ENCODE measurements at places on chromosomes 11 and 22. TPM values are rescaled to one million over a fixed set of nuclear protein-coding genes. Genes with fewer than 3 reads are reported as not detected.

- H3K27me3 ChIP-seq, result no peaks in the 10 kb centered on the region
- no peak for DNase-seq
- H3K36me3 ChIP-seq, result no peaks in the 10 kb centered on the region
- H3K27ac ChIP-seq, result no peak overlapping the region
- no peak overlapping the region for H3K4me3 ChIP-seq
Measured at GRCh38 chr22:32811788-32812545, 10.5 kb downstream of the TIMP3 start.

- H3K36me3 ChIP-seq, result peaks cover 22% of the 10 kb centered on the region
- peak within 1 kb of the TSS; percentile 95 for H3K27ac ChIP-seq
- DNase-seq, result peak; percentile 85
- H3K4me1 ChIP-seq, result peaks cover 47% of the 10 kb centered on the region
Measured at GRCh38 chr22:42074132-42074811, at the start of gene PHETA2. TSS of gene PHETA2 (plus strand) at chr22:42074248. CDS start at chr22:42077294, 3,046 bp downstream.

GRCh38 chr22:44718418-44718817 lies 16.4 kb downstream of the PRR5 start:
- DNase-seq, result no peak
- H3K4me1 ChIP-seq, result no peaks in the 10 kb centered on the region
- no peak overlapping the region for H3K4me3 ChIP-seq

TESMIN gene
- 1.0 TPM for total RNA-seq

TCN1 gene
- 62.9 TPM for total RNA-seq

HPX gene
- not detected for total RNA-seq

ATG13 gene
- 286 TPM for total RNA-seq

DNA sequence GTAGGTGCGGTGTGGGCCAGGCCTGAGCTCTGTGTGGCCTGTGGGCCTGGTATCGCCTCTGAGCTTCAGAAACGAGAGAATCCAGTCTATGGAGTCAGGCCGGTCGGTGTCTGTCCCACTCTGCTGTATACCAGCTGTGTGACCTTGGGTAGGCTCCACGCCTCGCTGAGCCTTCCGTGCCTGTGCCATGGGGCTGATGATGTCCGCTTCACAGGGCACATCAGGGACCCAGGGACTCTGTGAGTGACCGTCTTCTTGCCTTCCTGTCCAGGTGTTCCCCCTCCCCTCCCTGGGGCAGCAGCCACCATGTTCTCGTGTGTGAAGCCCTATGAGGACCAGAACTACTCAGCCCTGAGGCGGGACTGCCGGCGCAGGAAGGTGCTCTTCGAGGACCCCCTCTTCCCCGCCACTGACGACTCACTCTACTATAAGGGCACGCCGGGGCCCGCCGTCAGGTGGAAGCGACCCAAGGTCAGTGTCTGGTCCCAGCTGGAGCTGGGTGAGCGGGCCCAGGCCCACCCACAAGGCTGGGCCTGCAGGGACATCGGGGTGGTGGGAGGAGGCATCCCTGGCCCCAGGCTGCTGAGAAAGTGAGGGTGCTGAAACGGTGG lies 17.9 kb downstream of the CAPN5 start:
- DNase-seq, result no peak
- peak overlapping the region; percentile 86 for H3K27ac ChIP-seq
- H3K27me3 ChIP-seq, result no peaks in the 10 kb centered on the region
- peaks cover 85% of the 10 kb centered on the region for H3K4me1 ChIP-seq

KRTAP5-9 gene
- not detected for total RNA-seq

OR8B8 gene
- total RNA-seq, result not detected

GRCh38 chr11:119262668-119263351 lies 54.1 kb downstream of the MCAM start:
- H3K4me1 ChIP-seq, result peaks cover 24% of the 10 kb centered on the region
- peak; percentile 18 for DNase-seq
- no peaks in the 10 kb centered on the region for H3K36me3 ChIP-seq
- H3K27me3 ChIP-seq, result no peaks in the 10 kb centered on the region
- H3K4me3 ChIP-seq, result no peak overlapping the region
- H3K27ac ChIP-seq, result no peak overlapping the region

ARL2 gene
- total RNA-seq, result 31.4 TPM

PARVG gene
- 12.3 TPM for total RNA-seq

- H3K27ac ChIP-seq, result peak overlapping the region; percentile 91
- peak overlapping the region; percentile 70 for H3K4me3 ChIP-seq
- no peak for DNase-seq
- peaks cover 55% of the 10 kb centered on the region for H3K4me1 ChIP-seq
Measured at GRCh38 chr11:68040957-68041591, 2.2 kb downstream of the TCIRG1 start.

DNA sequence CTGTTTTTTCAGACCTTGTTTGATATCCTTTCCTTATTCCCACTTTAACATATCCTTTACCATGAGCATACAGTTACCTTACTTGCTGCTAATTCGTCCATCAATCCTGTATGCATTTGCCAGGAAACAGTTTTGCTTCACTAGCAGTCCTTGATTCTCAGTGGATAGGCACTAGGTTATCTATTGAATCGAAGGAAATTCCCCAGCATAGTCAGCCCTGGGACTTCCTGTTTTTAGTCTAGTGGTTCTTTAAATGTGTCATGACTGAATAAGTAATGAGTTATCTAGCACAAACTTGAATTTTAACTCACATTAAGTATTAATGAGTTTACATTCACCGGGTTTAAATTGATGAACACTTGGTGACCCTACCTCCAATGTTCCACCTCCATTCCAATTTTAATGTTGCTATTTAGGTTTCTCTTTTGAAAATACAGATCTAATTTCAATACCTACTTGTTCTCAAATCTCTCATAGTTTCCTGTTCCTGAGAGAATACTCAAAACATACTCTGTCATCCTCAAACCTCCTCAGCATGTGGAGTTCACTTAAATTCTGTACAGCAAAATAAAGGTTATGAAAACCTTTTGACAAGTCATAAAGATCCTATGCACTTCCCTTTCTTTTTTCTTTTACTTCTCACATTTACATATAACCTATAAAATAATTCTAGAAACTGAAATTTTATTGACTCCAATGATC lies 1375.1 kb upstream of the TENM4 start:
- no peak overlapping the region for H3K27ac ChIP-seq
- no peaks in the 10 kb centered on the region for H3K4me1 ChIP-seq
- H3K36me3 ChIP-seq, result no peaks in the 10 kb centered on the region
- DNase-seq, result no peak

CASP1 gene
- 2.3 TPM for total RNA-seq

OR51B2 gene
- total RNA-seq, result not detected

- peaks cover 18% of the 10 kb centered on the region for H3K4me1 ChIP-seq
- H3K4me3 ChIP-seq, result no peak overlapping the region
- H3K36me3 ChIP-seq, result no peaks in the 10 kb centered on the region
- no peaks in the 10 kb centered on the region for H3K27me3 ChIP-seq
- H3K27ac ChIP-seq, result no peak overlapping the region
Measured at GRCh38 chr22:19840059-19840458, 14.6 kb downstream of the GNB1L start.

- no peaks in the 10 kb centered on the region for H3K27me3 ChIP-seq
Measured at GRCh38 chr11:127631974-127632373, 631.4 kb upstream of the KIRREL3 start.

GRCh38 chr22:33070600-33070999 lies 12.4 kb upstream of the SYN3 start:
- H3K4me3 ChIP-seq, result no peak overlapping the region
- H3K4me1 ChIP-seq, result no peaks in the 10 kb centered on the region
- peaks cover 25% of the 10 kb centered on the region for H3K27me3 ChIP-seq

DNA sequence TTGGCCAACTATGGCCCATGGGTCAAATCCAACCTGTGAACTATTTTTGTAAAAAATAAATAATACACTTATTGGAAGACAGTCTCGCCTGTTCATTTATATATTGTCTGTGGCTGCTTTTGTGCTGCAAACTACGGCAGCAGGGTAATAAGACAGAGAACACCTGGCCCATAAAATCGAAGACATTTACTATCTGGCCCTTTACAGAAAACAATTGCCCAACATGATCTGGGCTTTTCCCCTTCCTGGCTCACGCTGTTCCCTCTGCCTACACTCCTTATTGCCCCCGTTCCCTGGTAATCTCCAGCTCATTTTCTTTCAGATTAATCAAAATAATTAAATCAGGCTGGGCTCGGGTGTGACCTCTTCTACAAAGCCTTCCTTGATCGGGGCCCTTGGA lies 5.6 kb downstream of the PLAAT2 start:
- no peak overlapping the region for H3K4me3 ChIP-seq
- H3K36me3 ChIP-seq, result no peaks in the 10 kb centered on the region
- H3K27me3 ChIP-seq, result no peaks in the 10 kb centered on the region
- peaks cover 35% of the 10 kb centered on the region for H3K4me1 ChIP-seq

FGF19 gene
- total RNA-seq, result not detected

GRCh38 chr11:94018721-94019120 lies 2.4 kb upstream of the HEPHL1 start:
- DNase-seq, result no peak
- no peaks in the 10 kb centered on the region for H3K36me3 ChIP-seq
- H3K4me3 ChIP-seq, result no peak overlapping the region
- H3K27me3 ChIP-seq, result no peaks in the 10 kb centered on the region
- H3K4me1 ChIP-seq, result no peaks in the 10 kb centered on the region
- no peak overlapping the region for H3K27ac ChIP-seq

- no peak overlapping the region for H3K27ac ChIP-seq
- H3K4me1 ChIP-seq, result no peaks in the 10 kb centered on the region
- H3K4me3 ChIP-seq, result no peak overlapping the region
- no peaks in the 10 kb centered on the region for H3K36me3 ChIP-seq
- DNase-seq, result peak; percentile 56
Measured at GRCh38 chr11:116590844-116591570, 181.8 kb downstream of the BUD13 start.

DNA sequence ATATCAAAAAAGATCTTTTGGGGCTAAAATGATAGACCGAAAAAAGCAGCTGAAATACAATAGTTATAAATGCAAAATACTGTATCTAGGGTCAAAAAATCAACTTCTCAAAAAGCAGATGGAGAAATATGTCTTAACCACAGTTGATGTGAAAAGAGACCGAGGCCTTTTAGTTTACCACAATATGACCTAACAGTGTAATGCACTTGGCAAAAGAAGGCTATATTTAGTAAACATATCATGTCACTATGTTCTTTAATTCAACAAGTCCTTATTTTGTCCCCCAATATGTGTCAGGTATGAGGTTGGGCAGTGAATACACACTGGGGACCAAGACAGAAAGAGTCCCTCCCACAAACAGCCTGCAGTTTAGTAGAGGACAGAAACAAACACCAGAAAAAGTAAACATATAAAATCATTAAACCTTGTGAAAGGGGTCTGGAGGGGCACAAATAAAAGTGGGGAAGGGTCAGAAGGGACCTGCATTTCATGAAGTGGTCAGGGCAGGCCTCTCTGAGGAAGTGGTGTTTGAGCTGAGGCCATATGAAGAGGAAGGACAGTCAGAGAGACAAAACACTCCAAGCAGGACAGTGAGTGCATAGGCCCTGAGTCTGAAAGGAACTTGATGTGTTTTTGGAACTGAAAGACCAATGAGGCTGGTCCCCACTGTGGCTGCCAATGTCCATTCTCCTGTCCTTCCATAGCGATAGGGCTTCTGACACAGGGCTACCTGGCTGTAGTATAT lies 53.4 kb downstream of the LIF start:
- H3K36me3 ChIP-seq, result no peaks in the 10 kb centered on the region
- no peak overlapping the region for H3K4me3 ChIP-seq
- H3K4me1 ChIP-seq, result peaks cover 26% of the 10 kb centered on the region
- H3K27ac ChIP-seq, result peak overlapping the region; percentile 8
- no peak for DNase-seq

GLB1L2 gene
- total RNA-seq, result 4.7 TPM

DNA sequence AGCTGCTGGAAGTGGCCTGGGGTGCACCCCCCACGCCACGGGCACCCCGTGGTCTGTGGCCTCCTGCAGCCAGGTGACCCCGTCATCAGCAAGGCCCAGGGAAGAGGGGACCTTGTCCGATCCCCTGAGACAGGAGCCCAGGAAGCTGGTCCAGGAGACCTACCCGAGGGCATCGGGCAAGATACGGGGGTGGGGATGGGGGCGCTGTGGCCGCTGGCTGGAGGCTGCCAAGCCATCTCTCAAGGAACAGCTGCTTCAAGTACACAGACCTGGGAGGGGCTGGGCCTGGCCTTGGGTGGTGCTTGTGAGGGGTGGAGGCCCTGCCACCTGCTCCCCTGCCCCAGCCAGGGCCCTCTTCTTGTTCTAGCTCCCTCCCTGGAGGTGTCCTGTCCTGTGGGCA lies 1272.1 kb downstream of the BRD1 start:
- no peaks in the 10 kb centered on the region for H3K27me3 ChIP-seq
- H3K4me3 ChIP-seq, result no peak overlapping the region
- no peaks in the 10 kb centered on the region for H3K36me3 ChIP-seq

DNA sequence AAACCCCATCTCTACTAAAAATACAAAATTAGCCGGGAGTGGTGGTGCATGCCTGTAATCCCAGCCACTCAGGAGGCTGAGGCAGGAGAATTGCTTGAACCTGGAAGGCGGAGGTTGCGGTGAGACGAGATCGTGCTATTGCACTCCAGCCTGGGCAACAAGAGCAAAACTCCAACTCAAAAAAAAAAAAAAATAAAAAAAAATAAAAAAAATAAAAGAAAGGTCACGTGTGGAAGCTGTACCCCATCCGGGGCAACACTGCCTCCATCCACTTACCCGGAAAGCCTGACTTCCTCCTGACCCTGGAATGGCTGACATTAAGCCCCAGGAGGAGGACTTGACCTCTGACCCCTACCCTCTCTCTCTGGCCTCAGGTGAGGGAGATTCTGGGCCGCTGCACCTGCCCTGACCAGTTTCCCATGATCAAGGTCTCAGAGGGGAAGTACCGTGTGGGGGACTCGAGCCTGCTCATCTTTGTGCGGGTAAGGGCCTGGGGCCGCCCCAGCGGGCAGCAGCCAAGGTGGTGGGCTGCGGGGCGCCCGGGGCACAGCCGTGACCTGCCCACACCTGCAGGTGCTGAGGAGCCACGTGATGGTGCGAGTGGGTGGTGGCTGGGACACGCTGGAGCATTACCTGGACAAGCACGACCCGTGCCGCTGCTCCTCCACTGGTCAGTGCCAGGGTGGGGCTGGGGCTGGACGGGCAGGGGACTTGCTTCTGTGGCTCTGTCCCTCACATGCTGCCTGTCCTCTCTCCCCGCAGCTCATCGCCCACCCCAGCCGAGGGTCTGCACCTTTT lies 3.8 kb downstream of the GAS2L1 start:
- H3K27ac ChIP-seq, result peak overlapping the region; percentile 6
- no peak for DNase-seq
- peaks cover 4% of the 10 kb centered on the region for H3K27me3 ChIP-seq
- H3K4me1 ChIP-seq, result peaks cover 93% of the 10 kb centered on the region
- no peaks in the 10 kb centered on the region for H3K36me3 ChIP-seq
- peak overlapping the region; percentile 11 for H3K4me3 ChIP-seq
